ENCODE measurements at places on chromosomes 1 and 21.
A peak's percentile ranks its signal among the peaks of the same experiment; 100 is the strongest.

GRCh38 chr1:180228648-180229482, 1.2 kb upstream of the LHX4 start:
- no peak for DNase-seq

GRCh38 chr1:214164173-214164572, 116.8 kb upstream of the SMYD2 start:
- no peak for DNase-seq

GRCh38 chr1:104029456-104029970, 279.8 kb downstream of the AMY1C start:
- no peak for DNase-seq

- no peak for DNase-seq
These were observed 40.3 kb downstream of the DIRAS3 start for GRCh38 chr1:68010090-68010489.

DNA sequence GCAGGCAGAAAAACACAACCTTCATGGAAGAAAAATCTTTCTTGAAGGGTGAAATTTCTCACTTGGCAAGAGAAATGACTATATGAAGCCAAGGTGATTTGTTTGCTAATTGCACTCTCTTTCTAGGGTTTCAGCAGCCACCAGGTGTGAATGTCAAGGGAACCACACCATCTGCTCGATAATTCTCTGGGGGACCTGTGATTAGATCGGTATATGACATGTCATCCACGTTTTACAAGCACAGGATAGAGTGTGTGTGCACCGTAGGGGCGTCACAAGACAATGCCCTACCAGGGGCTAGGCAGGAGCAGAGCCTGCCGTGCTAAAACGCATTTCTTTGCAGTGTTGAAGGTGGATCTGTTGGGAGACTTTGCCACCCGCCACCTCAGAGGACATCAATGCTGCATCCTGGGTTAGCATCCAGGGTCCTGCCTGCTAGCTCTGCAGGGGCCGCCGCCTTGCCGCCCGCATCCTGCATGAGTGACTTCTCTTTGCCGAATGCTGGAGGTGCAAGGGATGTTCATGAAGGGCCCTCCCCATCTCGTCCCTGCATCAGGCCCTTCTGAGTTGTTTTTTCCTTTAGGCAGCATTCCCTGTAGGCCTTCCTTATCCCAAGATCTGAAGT, 37.8 kb upstream of the CCSAP start:
- no peak for DNase-seq

DNA sequence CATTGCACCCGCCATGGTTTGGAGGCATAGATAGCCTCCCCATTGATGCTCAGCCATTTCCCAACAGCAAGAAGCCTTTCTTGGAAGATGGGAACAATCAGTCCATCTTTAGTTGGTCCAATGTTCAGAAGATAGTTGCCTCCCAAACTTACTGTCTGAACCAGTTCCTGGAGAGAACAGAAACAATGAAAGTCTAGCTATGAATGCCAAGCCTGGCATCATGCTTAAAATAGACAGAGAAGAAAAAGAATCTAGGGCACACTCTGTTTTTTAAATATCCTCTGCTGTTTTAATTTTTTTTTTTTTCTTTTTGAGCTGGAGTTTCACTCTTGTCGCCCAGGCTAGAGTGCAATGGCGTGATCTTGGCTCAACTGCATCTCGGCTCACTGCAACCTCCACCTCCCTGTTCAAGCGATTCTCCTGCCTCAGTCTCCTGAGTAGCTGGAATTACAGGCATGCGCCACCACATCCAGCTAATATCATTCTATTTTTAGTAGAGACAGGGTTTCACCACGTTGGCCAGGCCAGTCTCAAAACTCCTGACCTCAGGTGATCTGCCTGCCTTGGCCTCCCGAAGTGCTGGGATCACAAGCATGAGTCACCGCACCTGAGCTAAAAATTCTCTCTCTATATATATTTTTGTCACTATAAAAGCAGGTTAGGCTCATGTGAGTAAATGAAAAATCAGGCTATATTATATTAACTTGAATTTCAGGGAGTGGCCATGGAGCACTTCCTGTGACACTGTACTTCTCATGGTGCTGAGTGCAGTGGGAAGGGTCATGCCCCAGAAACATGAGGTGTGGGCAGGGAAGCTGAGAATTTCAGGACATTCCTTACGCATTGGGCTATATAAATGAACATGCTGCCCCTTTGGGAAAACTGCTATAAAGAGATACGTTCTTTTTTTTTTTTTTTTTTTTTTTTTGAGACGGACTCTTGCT, 19.1 kb downstream of the FUCA1 start:
- no peak for DNase-seq

GRCh38 chr1:248871837-248872401, 13.0 kb upstream of the ZNF692 start:
- no peak for DNase-seq

GRCh38 chr1:24786191-24786590, 40.9 kb downstream of the CLIC4 start:
- DNase-seq: no peak

DNA sequence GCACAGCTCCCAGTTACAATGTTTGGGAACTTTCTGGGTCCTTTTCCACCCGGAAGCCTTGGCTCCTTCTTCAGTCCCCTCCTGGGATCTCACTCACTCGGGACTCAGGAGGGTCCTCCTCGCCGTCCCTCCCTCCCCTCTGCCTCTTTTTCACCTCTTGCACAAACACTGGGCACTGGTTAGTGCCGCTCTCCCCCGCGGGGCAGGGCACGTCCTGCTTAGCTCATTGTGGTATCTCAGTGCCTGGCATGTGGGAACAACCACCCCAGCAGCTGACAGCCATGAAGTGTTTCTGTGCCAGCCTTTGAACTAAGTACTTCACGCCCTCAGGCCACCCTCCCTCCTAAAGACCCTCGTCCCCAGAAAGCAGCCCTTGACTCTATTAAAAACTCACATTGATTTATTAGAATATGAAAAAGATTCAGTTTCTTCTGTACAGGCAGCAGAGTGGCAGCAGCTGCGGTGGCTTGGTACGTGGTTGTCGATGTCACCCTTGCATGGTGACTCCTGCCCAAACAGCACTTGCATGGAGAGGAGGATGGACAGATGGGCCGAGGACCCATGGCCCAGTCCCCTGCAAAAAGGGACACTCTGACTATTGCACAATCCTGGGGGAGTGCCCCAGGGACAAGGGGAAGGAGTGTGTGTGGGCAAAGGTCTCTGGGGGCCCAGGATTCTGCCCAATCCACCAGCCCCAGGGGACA, 56.3 kb downstream of the SLC9A1 start:
- DNase-seq: no peak

- DNase-seq: no peak
These were observed 8.9 kb upstream of the GOLT1A start for GRCh38 chr1:204222764-204223055.

DNA sequence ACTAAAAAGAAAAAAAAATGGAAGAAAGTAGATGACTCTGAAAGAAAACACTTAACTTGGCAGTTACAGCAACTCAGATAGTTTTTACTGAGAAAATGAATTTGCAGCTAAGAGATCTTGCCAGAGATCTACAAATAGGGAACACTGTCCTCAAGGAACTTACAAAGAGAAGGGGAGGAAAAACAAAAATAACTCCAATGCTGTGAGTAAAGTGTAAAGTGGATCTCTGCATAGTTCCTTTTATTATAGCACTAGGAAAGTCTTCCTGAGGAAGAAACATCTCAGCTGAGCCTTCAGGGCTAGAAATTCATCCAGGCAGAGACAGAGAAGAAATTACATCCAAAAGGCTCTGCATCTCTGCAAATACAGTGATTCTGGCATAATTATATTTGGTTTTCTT, 3.9 kb downstream of the CD1B start:
- no peak for DNase-seq

DNA sequence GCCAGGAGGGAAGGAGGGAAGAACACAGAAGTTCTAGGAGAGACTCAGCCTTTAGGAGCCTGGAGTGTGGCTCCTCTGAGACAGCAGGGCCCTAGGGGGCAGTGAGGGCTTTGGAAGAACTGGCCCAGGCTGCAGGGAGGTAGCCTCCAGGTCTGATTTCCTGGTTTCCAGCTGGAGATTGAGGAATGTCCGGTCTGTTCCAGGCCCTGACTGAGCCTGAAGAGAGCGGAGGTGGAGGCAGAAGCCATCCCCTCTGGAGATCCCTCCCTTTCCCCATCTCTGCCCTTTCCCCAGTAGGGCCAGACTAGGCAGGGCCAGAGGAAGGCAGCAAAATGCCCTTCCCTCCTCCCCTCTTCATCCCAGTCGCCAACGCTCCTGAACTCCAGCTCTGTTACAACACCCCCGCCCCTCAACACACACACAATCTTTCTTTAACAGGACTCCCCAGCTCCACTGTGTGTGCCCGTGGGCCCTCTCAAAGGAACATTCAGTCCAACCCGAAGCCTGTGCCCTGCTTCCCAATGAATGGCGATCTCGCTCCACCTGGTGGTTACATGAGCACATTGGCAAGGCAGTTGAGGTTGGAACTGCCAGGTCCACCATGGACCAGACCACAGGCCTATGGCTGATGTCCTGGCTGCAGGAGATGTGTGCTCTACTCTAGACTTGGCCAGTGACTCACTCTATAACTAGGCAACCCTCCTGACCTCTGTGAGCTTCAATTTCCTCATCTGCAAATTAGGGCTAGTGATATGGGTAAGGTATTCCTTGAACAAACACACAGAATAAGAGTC, 32.0 kb downstream of the MAP7D1 start:
- peak; percentile 67 for DNase-seq

DNA sequence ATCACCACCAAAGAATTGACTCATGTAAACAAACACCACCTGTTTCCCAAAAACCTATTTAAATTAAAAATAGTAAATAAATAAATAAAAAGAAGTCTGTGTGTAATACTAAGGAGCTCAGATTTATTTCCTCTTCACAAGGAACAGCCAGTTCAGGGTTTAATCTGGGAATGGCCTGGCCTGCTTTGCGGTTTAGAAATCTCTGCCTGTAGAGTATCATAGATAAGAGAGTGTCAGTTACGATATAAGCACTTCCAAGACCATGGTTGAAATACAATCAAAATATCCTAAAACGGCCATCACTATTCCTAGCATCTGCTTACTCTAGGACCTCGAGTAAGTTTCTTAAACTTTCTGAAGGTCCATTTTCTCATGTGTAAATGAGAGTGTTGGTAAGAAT, 274.4 kb downstream of the PLPP3 start:
- no peak for DNase-seq
